ENCODE measurements at places on chromosomes 2 and 18.
A peak's percentile ranks its signal among the peaks of the same experiment; 100 is the strongest.

DNA sequence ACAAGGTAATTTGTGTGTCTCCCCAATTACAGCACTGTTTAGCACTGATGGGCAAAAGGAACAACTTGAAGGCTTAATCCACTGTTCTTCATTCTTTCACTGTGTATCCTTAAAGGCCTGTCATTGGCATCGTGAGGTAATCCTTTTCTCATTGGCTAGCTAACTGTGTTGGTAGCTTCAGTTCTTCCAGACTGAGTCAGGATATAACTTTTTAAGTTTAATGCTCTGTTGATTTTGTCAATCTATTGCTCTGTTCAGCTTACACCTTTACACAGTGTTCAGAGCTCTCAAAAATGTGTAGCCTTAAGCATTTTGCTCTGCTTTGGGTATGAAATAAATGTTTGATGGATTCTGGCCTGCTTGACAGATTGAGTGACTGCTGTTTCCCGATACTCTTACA lies 148.2 kb downstream of the KIAA1328 start:
- no peak for DNase-seq

DNA sequence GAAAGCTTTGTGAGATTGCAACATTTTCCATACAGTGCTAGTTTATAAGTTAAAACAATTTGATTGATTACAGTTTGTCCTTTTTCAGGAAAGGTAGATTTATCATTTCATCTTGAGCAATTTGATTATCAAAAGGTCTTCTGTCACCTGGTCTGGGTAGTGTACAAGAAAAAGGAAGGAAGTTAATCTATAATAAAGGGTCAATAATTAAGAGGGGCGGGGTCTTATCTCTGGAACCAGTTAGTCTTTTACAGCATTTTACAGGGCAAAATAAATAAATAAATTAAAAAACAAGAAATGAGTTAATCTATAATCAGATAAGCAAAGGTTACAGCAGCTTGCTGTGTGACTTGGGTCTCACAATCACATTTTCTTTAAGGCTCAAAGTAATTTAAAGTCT lies 277.8 kb upstream of the GYPC start:
- DNase-seq = no peak

DNA sequence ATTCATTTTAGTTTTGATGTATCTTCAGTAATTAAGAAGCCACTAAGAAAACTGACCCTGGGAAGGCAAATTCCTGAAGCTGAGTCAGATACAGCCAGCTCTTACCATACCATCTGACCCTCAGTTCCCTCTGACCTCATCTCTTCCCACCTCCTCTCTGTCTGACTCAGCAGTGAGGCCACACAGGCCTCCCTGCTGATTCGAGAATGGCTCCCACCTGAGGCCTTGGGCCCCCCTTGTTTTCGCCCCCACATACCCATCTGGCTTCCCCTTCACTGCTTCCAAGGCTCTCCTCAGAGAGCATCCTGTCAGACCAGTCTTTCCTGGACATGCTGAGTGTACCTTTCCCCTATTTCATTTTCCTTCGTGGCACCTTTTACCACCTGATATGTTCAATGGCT lies 71.0 kb upstream of the CYP1B1 start:
- DNase-seq = no peak

GRCh38 chr2:179702912-179703311 lies 158.5 kb downstream of the ZNF385B start:
- DNase-seq = no peak

DNA sequence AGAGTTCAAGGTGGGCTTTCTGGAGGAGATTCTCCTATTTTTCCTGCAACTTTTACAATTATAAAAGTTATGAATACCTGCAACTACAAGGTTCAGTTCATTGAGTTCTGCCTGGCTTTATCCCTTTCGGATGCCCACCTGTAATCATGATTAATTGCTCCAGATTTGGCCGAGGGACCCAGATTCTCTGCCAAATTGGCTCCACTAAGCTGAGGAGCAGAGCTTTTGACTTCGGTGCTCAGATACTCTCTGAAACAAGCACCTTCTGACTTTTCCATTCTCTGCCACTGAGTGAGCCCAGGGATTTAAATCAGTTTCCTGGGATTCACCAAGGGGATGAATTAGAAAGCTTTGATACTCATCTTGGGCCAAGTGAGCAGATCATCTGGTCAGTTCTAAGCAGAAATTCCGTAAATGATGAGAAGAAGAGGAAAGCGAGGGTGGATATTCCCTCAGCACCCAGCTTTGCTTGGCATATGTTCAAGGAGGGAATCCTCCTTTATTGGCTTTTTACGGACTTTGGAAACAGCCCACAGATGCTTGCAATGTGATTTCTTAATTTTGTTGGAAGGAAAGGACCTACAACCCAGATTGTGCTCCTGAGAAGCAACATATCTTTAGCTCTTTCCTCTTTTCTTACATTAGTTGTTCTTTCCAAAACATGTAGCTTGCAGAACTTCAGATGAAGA lies 179.2 kb downstream of the SETBP1 start:
- DNase-seq = no peak

DNA sequence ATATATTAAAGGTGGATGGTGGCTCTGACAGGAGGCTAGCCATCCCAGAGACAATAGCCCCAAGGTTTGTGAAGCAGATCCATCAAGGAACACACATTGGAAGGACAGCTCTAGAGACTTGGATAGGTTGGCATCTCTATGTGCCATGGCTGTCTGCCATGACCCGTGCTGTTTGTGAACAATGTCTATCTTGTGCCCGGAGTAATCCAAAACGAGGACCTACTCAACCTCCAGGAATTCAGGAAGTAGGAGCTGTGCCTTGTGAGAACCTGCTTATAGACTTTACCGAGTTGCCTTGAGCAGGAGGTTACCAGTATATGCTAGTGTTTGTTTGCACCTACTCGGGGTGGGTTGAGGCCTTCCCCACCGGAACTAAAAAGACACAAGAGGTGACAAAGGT lies 43.1 kb upstream of the SELENOI start:
- no peak for DNase-seq

DNA sequence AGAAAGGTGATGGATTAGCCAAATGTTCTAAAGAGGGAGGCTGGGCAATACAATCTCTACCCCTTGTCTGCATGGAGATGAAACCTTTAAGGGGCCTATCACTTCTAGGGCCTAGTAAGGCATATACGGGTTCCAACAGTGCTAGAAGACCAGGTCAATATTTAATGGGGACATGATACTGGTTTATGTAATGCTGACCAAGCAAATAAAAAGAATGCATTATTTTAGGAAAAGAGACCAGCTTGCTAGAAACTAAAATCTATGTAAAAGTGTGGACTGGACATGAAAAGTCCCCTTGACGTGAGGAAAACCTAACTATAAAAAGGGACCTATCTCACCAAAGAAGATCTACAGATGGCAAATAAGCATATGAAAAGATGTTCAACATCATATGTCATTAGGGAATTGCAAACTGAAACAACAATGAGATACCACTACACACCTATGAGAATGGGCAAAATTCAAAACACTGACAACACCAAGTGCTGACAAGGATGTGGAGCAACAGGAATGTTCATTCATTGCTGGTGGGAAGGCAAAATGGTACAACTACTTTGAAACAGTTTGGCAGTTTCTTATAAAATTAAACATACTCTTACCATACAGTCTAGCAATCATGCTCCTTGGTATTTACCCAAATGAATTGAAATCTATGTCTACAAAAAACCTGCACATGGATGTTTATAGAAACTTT lies 45.9 kb upstream of the TLK1 start:
- DNase-seq = no peak

GRCh38 chr18:3886575-3887322 lies 436.8 kb downstream of the TGIF1 start:
- no peak for DNase-seq

DNA sequence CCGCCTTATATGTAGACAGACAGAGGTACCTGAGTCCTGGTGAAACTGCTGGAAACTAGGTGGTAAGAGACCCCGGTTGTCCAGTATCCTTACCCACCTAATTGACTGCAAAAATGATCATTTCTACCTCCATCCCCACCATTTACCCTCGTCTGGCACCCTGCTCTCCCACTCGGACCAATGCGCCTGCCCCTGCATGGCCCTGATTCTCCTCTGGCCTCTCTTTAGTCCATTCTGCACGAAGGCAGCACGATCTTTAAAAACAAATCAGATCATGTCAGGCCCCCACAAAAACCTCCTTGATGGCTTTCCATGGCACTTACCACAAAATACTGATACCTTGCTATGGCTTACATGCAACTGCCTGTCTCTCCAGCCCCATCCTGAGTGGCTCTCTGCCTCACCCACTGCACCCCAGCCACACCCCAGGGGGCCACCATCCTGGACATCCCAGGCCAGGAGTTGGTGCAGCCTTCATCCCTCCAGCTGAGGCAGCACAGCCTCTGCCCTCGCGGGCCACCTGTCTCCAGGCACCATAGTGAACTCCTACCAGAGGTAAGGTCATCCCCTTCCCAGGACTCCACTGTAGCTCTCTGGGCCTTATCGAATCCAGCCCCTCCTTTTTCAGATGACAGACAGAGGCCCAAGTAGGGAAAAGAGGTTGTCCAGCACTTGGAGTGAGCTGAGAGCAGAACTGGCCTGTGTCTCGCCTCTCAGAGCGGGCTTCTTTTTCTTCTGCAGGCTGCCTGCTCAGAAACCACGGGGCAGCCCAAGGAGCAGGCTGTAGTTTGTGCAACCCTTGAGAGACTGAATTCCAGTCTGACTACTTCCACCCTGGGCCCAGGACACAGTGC lies 12.3 kb upstream of the CIB4 start:
- DNase-seq = no peak

- no peak for DNase-seq
These were observed 20.6 kb upstream of the SLC38A11 start for GRCh38 chr2:164975891-164976290.

- no peak for DNase-seq
These were observed 157.2 kb downstream of the BABAM2 start for GRCh38 chr2:28047681-28048080.

DNA sequence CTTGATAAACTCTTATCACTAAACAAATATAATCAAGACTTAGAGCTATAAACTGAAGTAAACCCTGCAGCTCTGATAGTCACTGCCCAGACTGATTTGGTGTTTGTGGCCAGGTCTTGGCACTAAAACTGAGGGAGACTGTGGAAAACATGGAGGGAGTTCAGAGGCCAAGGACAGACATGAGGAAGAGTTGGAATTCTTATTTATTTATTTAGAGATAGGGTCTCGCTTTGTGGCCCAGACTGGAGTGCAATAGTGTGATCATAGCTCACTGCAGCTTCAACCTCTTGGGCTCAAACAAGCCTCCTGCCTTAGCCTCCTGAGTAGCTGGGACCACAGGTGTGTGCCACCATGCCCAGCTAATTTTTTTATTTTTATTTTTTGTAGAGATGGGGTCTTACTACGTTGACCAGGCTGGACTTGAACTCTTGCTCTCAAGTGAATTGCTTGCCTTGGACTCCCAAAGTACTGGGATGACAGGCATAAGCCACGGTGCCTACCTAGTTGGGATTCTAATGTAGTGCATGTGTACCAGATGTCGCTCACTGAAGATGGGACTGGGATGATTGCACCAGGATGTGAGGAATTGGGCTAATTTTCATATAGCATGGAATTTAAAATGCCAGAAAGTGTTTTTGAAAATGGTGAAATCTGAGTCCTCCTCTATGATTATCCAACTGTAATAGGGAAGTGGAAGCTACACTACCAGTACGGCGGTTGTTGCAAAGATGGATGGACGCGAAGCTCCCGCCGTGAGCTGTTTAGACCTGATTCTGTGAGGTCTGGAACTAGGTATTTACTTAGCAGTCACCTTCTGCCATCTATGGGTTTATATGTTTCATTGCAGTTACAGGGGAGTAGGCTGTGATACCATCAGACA lies 52.7 kb upstream of the CTLA4 start:
- DNase-seq = peak; percentile 77

DNA sequence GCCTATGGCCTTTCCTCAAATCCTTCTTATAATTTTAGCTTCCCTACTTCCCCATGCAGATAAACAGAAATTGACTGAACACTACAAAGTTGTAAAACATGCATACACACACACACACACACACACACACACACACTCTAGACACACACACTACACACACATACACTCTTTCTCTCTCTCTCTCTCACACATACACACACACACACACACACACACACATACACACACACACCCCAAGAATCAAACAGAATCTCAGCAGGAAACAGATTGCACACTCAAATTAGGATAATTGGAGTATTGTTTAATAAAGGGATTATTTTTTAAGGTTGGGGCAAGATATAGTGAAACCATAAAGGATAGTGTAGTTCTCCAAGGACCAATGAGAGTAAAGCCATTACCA lies 152.2 kb upstream of the SP5 start:
- DNase-seq = no peak

GRCh38 chr18:54260396-54261072 lies 8.8 kb upstream of the POLI start:
- no peak for DNase-seq

DNA sequence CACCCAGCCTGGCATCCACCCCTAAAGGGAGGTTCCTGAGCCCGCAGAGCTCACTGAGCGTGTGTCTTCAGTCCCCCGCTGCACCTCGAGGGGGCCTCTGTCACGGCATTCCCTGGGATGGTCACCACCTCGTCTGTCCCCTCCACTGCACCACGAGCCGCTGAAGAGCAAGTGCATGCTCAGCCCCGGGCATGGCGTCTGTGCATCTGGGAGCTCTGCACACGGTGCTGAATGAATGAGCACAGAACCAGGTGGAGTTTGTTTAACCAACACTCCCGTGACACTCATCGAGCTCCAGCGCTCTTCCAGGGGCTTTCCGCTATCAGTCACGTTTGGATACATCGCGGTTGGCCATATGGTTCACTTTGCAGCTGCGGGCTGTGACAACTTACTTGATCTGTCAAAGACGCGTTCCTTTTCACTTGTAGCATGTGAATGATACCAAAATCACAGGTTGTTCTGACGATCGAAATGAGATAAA lies 9.2 kb downstream of the ALLC start:
- no peak for DNase-seq

- DNase-seq = no peak
These were observed 98.1 kb upstream of the BCL2L11 start for GRCh38 chr2:111022633-111023032.

DNA sequence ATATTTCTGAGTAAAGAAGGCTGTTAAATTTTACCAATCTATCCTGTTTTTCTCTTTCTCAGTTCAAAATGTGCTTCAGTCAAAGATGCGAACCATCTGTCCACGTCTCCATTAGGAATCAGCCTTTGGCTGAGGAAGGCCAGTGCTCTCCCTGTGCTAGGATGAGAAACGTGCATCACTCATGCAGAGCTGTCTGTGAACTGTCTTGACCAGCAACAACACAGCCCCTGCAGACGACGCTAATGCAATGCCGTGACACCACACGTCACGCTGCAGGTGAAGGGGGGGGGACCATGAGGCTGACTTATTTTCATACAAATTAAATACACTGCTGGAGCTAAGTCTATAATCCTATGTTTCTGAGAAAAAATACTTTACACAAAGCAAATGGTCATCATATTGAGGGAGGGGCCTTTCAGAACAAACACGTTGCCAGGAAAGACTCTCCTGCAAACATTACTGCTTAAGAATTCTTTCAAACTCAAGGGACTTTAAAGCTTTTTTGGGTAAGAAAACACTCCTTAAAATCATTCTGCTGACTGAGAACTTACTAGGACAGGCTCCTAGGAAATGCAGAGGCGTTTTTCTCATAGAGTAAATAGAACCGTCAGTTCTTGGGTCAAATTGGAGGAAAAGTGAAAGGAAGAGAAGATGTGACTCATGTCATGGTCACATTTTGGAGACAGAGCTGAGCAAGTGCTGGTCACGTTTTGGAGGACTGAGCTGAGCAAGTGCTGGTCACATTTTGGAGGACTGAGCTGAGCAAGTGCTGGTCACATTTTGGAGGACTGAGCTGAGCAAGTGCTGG lies 97.0 kb downstream of the MBP start:
- DNase-seq = no peak
